ENCODE measurements at places on chromosomes 1 and 21.
A peak's percentile ranks its signal among the peaks of the same experiment; 100 is the strongest.

DNA sequence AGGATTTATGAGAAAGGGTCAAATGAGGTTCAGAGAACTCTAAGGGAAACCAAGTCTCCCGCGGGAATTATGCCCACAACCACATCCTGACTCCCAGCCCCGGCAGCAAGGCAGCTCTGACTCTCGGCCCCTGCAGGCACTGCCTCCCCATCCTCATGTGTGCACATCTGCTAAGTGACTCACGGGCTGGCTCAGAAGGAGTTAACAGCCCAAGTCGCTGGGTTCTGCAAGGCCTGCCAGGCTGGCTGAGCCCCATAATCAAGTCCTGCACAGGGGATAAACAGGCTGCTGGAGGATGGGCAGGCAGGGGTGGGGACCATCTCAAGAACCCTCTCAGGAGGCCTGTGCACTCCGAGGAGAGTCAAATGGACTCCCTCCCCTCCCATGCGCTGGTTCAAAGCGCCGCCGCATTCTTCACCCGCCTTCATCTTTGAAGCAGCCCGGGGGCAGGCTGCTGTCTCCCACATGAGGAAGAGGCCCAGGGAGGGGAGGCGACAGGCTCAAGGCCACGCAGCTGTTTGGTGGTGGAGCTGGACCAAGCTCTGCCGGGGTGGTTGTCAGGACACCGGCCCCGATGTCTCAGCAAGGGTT lies 344.3 kb downstream of the MATN1 start:
- DNase-seq = no peak

DNA sequence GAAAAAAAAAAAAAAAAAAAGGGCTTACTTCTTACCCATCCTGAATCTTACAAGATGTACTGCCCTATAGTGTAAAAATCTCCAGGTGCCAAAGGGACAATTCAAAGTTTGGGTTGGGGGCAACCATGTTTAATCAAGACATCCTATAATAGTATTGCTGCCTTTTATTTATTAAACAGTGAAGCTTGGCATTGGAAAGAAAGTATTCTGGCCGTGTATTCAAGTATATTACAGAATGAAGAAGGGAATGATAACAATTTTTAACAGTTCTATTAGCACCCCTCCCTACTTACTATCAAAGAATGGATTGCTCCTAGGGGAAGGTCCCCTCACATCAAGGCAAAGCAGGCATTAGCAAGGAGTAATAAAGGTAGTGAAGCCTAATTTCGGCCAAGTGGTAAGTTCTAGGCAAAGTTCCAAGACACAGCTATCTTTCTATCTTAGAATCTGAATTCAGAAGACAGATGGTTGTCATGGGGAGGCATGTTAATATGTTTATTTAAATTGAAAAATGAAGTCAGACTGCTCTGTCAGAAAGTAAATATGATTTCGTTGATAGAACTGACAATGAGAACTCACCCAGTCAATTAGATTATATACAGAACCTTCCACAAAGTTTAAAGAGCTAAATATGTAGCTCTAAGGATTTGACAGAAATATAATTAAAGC lies 24.6 kb downstream of the ST7L start:
- DNase-seq = no peak

DNA sequence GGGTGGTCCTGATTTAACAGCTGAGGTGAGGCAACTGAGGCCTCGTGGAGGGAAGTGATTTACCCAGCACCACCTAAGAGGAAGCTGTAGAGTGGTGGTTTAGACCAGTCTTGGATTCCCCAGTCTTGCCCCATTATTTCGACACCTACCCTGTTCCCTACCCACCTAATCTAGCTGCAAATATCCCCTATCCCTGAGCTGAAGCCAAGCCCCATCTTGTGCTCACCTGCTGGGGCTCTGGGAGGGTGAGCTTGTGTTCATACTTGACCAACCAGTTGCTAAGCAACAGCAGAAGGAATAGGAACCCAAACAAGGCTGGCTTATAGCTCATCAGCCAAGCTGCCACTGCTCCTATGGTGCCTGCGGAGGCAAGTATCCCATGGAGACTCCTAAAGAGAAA lies 2.0 kb downstream of the TEX46 start:
- no peak for DNase-seq

- no peak for DNase-seq
Observed at GRCh38 chr1:199020051-199020450, 381.2 kb downstream of the PTPRC start.

DNA sequence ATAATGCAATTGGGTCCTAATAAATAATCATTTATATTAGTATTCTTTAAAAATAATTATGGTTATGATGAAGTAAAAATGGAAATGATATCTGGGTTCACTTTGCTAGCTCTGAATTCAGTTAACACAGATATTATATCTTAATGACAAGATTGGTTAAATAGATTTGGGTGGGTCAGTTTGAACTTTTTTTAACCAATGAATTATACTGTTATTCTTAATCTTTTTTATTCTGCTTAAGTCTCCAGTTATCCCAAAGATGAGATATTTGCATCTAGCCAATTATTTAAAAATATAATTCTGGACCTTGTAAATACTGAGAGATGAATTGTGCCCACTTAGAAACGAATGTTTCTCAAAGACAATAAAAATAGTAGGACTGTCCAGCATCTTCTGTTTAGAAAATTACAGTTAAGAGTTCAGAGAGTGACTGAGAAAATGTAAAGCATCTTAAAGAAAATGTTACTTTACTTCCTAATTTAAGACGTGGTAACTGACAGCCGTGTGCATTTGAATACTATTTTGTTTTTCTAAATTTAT lies 345.2 kb downstream of the USP25 start:
- DNase-seq = no peak

DNA sequence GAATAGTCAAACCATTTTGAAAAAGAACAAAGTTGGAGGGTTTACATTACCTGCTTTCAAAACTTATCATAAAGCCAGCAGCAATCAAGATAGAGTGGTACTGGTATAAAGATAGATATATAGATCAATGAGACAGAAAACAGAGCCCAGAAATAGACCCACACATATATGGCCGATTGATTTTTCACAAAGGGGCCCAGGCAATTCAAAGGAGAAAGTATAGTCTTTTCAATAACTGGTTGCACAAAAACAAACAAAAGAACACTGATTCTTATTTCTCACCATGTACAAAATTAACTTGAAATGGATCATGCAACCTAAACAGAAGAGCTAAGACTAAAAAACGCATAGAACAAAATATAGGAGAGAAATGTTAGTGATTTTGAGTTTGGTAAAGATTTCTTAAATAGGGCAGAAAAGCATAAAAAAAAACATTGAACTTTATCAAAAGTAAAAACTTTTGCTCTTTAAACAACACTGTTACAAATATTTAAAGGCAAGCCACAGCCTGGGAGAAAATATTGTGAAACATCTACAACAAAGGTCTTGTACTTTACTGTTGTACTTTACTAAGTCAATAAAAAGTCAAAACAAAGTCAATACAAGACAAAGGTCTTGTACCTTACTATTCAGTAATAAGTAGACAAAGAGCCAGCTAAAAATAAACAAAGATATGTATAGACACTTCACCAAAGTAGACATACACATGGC lies 50.2 kb downstream of the ST3GAL3 start:
- DNase-seq = no peak

GRCh38 chr1:208934933-208935332 lies 648.6 kb upstream of the CAMK1G start:
- no peak for DNase-seq

DNA sequence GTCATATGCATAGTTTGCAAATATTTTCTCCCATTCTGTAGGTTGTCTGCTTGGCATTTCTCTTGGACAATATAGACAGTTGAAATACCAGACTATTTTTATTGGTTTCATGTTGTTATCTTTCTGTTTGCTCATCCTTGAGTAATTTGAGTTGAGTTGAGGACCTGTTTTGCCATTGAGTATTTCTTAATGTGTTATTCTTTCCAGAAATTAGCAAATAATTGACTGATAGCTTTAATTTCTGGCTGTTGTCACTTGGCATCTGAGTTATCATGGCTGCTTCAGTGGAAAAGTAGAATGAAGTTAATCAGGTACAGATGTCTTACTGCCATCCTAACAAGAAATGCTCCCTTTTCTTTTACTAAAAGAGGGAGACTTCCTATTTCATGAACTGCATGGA lies 264.8 kb upstream of the DUSP10 start:
- no peak for DNase-seq

DNA sequence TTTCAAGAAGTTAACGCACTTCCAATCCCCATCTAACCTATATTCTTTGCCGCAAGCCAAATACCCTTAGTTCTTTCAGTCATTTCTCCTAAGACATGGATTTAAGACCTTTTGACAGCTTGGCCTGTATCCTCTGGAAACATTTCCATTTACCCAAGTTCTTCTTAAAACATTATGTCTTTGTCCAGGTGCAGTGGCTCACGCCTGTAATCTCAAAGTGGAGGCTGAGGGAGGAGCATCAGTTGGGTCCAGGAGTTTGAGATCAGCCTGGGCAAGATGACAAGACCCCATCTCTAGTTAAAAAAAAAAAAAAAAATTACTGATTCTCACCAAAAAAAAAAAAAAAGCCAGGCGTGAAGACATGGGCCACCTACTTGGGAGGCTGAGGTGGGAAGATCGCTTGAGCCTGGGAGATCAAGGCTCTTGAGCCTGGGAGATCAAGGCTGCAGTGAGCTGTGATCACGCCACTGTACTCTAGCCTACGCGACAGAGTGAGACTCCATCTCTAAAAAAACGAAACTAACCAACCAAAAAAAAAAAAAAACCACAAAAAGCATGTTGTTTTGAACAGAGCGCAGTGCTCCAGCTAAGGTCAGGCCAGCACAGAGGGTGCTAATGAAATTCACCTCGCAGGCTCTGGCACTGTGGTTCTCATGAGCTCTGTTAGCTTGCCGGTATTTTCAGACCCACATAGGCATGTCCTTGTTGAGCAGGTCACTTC lies 36.0 kb downstream of the NUAK2 start:
- DNase-seq = no peak

GRCh38 chr1:90305577-90305976 lies 310.7 kb downstream of the ZNF326 start:
- no peak for DNase-seq

- DNase-seq = no peak
Observed at GRCh38 chr1:22494144-22494543, 42.5 kb downstream of the ZBTB40 start.

GRCh38 chr1:38026592-38027200 lies 14.2 kb downstream of the UTP11 start:
- peak; percentile 60 for DNase-seq

DNA sequence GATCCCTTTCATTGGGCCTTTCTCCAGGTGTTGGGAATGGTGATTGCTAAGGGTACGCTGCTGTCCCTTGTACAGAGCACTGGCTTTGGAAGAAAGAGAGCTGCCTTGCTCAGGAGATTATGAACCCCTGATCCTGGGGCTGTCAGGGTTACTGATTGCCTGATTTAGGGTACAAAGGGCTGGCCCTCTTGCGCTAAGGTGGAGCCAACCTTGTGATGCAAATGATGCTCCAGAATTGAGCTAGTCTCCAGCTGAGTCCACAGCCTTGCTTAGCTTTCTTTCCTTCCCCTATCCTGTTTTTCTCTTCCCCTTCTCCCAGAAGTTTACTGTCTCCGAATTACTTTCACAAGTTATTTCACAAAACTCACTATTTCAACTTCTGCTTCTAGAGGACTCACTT lies 334.7 kb downstream of the AMY1C start:
- DNase-seq = no peak

DNA sequence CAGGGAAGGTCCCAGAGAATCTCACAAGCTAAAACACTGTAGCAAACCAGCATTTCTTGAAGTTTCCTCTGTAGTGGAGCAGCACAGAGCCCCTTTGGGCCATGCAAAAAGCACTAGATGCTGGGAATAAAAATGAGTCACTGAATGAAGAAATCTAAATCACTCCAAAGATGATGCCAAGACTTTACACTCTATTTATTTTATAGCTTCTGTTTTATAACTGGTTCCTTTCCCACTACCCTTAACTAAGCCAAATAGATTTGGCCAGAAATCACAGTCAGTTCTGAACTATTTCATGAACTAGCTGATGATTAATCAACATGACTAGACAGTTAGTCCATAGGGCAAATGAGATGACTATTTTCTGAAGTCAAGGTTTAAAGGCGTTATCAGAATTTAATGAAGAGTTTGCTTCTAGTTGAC lies 89.5 kb downstream of the SCMH1 start:
- no peak for DNase-seq

- no peak for DNase-seq
Observed at GRCh38 chr1:4657244-4657789, 2.9 kb downstream of the AJAP1 start.

GRCh38 chr1:188402986-188403385 lies 1574.2 kb downstream of the PLA2G4A start:
- DNase-seq = no peak

- no peak for DNase-seq
Observed at GRCh38 chr21:9758888-9759287, 762.5 kb upstream of the TPTE start.

- no peak for DNase-seq
Observed at GRCh38 chr1:53860967-53861411, 22.9 kb upstream of the NDC1 start.

DNA sequence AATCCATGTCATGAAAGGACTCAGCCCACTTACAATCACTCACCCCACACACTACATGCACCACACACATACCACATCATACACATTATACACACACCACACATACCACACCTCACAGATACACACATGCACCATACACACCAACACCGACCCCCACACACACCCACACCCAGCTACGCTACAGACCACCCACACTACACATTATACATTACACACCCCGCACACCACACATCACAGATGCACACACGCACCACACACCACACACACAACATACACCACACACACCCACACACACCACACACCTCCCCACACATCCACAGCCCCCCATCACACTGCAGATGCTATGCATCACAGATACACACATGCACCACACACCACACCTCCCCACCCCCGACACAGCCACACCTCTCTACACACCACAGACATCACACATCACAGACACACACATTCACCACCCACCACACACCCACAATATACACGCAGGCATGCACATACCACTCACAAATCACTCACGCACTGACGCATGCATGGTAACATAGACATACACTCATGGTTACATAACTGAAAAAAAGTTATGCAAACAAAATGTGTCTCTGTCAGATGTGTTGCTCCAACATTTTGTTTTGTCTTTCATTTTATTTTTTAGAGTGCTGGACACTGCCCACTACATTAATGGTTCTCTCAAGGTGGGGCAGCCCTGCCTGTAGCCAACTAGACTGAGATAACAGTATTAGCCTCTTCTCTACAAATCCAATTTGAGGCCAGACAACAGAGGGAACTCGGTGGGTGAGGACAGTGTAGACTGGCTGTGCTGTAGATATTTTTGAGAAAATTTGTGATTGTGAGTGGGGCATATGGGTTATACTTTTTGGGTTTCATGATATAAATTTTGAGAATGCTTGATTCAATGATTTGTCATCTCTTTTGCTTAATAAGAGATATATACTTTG lies 15.2 kb upstream of the PGBD2 start:
- DNase-seq = no peak

- no peak for DNase-seq
Observed at GRCh38 chr21:38645282-38645681, 147.0 kb upstream of the ERG start.

DNA sequence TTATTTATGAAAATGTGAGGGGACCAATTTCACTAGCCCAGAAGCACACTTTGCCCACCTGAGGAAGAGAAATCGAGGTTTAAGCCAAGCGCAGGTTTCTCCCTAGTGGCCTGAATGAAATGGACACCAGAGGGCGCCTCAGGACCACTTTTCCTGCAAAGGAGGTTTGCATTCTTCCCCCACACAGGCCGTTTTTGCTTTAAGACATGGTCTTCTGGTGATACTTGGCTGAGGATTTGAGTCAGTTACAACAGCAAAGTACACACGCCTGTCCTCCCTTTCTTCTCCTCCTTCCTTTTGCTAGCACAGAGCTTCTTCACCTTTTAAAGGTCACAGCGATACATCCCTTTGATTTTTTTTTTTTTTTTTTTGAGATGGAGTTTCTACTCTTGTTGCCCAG lies 5.4 kb downstream of the PLA2G2E start:
- DNase-seq = peak; percentile 80

Measured in Right ventricle myocardium superior (tissue), 1 donor.